Chondrocyte (in vitro differentiated cells): ENCODE measurements at places on chromosomes 1 and 21. TPM values are rescaled to one million over a fixed set of nuclear protein-coding genes. Genes with fewer than 3 reads are reported as not detected.

The SPRR1B gene
- total RNA-seq = not detected in 3 replicates

The SGIP1 gene
- 29.3 to 47.9 TPM (median 31.8 TPM) in 3 replicates for total RNA-seq

The GREM2 gene
- 0.05 to 0.53 TPM (median 0.13 TPM) in 3 replicates for total RNA-seq

The METTL25B gene
- total RNA-seq = 11.4 to 17.1 TPM (median 14.1 TPM) in 3 replicates

The SLC6A9 gene
- 8.4 to 67.3 TPM (median 61.7 TPM) in 3 replicates for total RNA-seq

The S100A3 gene
- 6.5 to 10.8 TPM (median 8.7 TPM) in 3 replicates for total RNA-seq

The CELF3 gene
- not detected in 3 replicates for total RNA-seq

The CLDN17 gene
- total RNA-seq = not detected in 3 replicates

The COL6A1 gene
- 994 to 1,063 TPM (median 1,052 TPM) in 3 replicates for total RNA-seq
